Activated CD4-positive, alpha-beta T cell treated with anti-CD3 and anti-CD28 coated beads, Interleukin-2, amount 10 ng/mL, durations not matched to agents 7 days and 5 days (primary cell): ENCODE measurements at places on chromosomes 1 and 21.

GRCh38 chr21:41666641-41667081, 100.2 kb downstream of the RIPK4 start:
- DNase-seq, result no peak

GRCh38 chr1:150160964-150161621, 11.4 kb downstream of the PLEKHO1 start:
- DNase-seq, result no peak

GRCh38 chr1:118113261-118113660, 71.8 kb downstream of the SPAG17 start:
- DNase-seq, result no peak

- no peak for DNase-seq
These were observed 133.4 kb upstream of the LYPLAL1 start for GRCh38 chr1:219040291-219040690.

GRCh38 chr1:226731257-226731893, 7.7 kb downstream of the ITPKB start:
- DNase-seq, result no peak

- no peak for DNase-seq
These were observed 21.8 kb upstream of the IL20 start for GRCh38 chr1:206843626-206844025.

GRCh38 chr1:241007668-241008067, 349.3 kb downstream of the RGS7 start:
- no peak for DNase-seq

DNA sequence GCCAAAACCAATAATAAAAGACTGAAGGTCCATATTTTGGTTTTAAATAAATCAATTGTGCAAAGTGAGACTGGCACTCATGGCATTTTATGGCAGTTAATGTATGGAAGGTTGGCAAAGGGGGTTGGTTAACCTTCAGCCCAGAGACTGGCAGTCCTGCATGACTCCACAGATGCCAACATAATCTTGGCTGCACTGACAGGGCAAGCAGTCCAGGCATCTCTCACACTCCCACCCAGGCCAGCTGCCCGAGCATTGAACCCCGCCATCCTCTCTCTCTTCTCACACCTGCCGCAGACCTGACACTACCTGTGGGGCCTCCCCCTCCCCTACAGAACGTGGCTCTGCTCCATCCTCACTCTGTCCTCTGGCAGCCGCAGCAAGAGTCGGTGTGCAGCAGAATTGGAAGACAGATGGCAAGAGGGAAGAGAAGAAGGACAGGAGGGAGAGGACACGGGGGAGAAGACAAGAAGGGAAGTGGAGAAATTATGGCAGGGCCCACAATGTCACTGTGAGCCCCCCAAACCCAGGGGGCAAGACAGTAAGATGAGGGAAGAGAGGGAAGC, 43.7 kb downstream of the ITPKB start:
- no peak for DNase-seq

- peak; percentile 60 for DNase-seq
These were observed 227.7 kb upstream of the SAMSN1 start for GRCh38 chr21:14773777-14774345.

- DNase-seq, result no peak
These were observed 9.3 kb downstream of the CTH start for GRCh38 chr1:70420320-70420719.

DNA sequence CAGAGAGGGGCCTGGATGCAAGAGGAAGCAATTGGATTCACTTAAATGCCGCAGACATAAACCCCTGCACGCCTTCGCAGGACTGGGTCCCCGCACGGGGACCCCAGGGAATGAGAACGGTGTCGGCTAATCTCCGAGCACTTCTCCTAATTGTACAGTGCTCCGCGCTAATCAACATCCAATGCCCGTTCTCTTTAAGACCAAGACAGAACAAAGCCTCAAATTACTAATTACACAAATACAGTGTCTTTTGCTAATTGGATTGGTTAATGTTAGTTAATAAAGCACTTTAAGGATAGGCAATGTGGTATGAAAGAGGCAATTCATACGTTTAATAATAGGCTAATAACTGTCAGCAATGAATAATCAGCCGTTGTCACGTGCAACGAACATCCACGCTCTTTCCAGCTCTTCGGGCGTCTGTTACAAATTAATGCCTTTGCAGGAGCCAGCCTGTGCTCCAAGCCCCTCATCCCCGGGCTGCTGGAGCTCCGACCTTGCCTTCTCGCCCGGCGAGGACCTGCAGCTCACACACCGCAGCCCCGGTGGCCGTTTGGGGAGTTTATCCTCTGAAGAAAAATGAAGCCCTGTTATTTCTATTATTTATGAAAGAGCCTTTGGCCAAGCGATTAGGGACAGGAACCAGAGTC, 157.8 kb downstream of the PRDM16 start:
- no peak for DNase-seq

- no peak for DNase-seq
These were observed 81.3 kb downstream of the SYF2 start for GRCh38 chr1:25150985-25151495.

DNA sequence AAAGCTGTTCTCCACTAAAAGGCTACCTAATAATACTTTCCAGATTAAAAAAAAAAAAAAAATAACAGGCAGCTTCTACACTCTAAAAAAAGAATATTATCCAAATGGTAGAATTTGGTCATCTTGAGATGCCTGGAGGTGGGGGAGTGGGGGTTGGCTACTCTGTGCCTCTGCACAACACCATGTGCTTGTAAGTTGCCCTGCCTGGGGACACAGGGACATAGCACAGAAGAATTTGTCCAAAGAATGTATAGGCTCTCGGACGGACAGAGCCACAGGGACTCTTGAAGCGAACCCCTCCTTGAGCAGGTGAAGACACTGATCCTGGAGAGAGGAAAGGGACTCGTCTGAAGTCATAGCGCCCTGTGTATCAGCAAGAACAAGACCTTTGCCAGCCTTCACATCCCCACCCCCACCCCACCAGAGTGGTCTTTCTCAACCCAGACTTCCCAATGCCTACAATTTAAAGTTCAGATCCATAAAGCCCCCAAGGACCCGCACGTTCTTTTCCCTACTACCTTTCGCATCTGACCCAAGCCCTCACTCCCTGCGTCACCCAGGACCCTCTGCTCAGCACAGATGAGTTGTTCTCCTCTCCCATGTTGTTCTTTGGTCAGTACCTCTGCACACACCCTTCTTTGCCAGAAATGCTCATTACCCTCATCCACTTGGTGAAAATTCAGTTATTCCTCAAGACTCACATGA, 72.6 kb downstream of the LGR6 start:
- no peak for DNase-seq

DNA sequence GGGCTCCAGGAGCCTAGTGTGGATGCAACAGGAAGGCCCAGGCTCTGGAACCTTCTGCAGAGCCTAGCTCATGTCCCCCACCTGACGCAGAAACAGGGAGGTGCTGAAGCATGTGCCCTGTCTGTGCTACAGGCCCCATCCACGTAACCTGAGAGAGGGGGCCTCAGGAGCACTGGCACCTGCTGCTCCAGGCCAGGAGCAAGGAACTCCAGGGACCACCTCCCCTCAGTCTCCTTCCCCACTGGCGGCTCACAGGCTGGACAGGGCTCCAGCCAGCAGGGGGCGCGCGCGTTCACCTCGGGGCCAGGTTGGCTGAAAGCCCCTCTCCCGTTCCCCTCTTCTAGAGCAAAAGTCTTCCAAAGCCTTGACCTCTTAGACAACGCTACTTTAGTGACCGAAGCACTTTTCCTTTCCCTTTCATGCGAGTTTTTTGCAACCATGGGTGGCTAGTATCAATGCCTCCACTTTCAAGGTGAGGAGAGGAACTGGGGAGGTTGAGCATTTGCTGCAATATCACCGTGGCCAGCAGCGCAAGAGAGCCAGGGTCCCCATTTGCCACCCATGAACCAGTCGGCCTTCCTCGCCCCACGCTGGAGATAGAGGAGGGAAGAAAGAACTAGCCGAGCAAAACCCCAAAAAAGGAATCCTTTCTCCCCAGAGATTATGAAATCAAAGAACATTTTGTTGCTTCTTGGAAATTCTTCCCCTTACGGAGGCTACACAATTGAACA, 52.4 kb upstream of the GPR157 start:
- peak; percentile 72 for DNase-seq

DNA sequence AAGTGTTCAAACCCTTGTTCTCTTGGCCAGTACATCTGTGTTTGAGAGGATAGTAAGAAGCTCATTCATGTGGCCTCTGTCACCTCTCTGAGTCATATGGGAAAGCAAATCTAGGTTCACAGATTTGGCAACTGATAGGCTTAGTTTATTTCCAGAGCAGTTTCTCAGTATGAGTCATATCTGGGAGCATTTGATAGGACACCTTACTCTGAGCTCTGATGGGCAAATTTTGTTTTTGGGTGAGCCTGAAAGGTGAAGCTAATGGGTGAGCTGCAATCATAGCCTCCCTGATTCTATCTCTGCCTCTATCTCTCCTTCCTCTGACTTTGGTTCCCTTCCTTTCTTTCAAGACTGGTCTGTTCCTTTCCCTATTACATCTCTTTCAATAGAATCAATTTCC, 134.4 kb downstream of the S1PR1 start:
- peak; percentile 35 for DNase-seq

GRCh38 chr1:98086796-98087441, 166.1 kb upstream of the DPYD start:
- DNase-seq, result no peak

GRCh38 chr1:16145030-16145661, 10.7 kb downstream of the EPHA2 start:
- DNase-seq, result no peak

DNA sequence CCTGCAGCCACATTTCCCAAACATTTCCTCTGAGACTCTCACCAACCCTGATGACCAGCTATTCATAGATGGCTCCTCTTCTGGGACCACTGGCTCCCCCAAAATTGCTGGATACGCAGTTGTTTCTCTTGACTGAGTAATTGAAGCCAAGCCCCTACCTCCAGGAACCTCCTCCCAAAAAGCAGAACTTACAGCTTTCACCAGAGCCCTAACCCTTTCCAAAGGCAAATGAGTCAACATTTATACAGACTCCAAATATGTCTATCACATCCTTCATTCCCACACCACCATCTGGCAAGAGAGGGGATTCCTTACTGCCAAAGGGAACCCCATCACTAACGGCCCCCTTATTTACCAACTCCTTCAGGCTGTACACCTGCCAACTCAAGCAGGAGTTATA, 20.3 kb upstream of the CA6 start:
- DNase-seq, result no peak

DNA sequence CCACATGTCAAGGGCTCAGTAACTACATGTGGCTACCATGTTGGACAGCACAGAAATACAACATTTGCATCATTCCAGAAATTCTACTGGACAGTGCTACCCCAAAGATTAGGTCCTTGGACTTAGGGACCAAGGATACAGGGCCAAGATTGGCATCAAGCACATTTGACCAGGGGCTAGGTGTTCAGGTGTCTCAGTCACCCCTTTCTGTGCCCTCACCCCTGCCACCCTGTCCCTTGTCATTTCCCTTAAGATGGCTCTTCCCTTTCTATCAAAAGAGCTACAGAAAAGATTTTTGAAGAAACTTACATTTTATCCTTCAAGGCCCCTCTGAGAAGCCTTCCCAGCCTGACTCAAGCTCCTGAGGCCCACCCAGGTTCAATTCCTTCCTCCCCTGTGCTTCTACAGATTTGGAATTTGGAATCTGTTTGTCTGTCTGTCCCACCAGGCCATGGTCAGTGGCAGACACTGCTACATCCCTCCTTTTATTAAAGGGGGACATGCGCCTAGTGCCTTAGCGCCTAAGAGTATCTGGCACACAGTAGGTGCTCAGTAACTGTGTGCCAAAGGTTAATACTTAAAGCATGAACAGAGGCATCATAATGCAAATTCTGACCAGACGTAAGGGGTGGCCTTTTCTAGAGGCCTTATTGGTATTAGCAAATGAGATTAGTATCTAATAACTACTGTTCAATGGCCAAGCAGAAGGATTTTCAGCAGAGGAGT, 21.4 kb downstream of the CSF1 start:
- DNase-seq, result no peak

- DNase-seq, result no peak
These were observed 14.8 kb downstream of the F5 start for GRCh38 chr1:169571450-169571849.

DNA sequence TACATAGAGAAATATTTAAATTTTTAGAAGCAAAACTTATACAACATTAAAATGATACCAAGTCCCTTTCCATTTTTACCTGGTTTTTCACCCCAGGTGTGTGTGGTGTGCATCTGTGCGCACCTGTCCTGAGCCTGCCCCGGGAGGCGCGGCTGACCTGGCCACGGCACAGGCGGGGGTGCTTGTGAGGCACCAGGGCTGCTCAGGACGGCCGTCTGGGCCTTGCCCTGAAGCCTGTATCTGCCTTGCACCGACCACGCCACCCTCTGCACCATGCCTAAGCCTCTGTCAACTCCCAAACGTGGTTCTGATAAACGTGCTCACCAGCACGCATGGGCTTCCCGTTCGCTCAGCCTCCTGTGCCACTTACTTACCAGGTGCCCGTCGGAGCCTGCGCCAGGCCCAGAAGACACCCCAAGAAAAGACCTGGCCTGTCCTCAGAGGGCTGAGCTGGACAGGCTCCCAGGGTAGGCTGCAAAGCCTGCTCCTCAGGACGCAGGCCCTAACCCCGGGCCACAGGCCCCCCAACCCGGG, 20.9 kb downstream of the PANK4 start:
- no peak for DNase-seq

GRCh38 chr1:214505134-214505533, 46.3 kb downstream of the PTPN14 start:
- no peak for DNase-seq

GRCh38 chr1:100332331-100332730, 20.0 kb upstream of the CDC14A start:
- DNase-seq, result no peak

DNA sequence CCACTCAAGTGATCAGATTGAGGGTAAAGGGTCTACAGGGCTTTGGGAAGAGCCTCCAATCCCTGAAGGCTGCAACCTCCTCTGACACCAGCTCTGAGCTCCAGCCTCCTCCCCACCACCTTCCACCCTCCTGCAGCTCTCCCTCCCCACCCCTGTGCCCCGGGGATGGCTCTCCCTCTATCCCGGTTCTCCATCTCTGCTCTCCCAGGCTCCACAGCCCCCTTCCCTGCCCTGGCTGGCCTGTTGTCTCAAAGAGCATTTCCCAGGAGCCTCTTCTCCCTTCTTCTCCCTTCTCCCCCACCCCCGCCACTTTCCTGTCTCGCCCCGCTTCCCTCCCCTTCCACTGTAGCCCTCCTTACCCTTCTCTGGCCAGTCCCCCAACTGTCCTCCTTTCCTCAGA, 1.1 kb downstream of the PLEKHA6 start:
- no peak for DNase-seq

- DNase-seq, result no peak
These were observed 1.5 kb downstream of the KCNC4 start for GRCh38 chr1:110211496-110212168.
